ENCODE measurements at places on chromosomes 3 and 15.

- H3K36me3 ChIP-seq, result no peaks in the 10 kb centered on the region
- no peak overlapping the region for H3K27ac ChIP-seq
These were observed 1.1 kb downstream of the PLXND1 start for GRCh38 chr3:129605203-129605921.

GRCh38 chr15:39031596-39031995 is 467.0 kb upstream of the RASGRP1 start:
- no peaks in the 10 kb centered on the region for H3K27me3 ChIP-seq
- no peaks in the 10 kb centered on the region for H3K36me3 ChIP-seq
- H3K4me1 ChIP-seq, result no peaks in the 10 kb centered on the region
- no peak for DNase-seq
- H3K27ac ChIP-seq, result no peak overlapping the region

DNA sequence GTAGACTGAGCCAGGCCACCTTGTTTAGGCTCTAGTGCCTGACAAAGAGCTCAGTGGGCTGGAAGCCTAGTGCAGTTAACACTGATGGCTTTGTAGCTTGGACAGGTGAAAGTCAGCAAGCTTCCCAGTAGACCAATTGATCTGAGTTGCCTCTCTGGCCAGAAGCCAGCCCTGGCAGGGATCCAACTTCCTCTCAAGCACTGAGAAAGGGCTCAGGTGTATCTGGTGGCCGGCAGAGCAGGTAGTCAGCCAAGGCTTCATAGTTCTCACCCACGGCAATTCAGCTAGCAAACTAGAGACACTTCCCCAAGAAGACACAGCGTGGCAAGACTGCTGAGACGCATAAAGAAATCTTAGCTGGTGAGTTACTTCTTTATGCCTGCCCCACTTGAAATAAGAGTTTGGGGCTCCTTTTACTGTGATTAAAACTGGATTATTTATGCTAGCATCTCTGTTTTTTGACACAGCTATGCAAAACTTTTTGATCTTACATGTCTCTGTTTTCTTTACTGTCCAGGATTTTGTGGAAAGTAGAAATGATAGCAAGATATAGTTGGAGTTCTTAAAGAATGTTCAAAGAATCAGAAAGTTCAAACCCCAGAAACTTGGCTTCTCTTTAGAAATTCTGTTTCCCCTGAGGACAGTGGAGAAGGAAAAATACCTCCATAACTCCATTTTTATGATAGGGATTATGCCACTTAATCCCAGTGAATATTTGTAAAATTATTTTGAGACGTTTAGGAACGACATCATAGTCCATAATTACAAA is 8.4 kb upstream of the CA12 start:
- H3K27ac ChIP-seq, result no peak overlapping the region
- H3K4me3 ChIP-seq, result no peak overlapping the region
- peak; percentile 67 for DNase-seq
- H3K4me1 ChIP-seq, result no peaks in the 10 kb centered on the region

GRCh38 chr3:155581579-155581978 is 163.3 kb downstream of the PLCH1 start:
- DNase-seq, result no peak
- no peaks in the 10 kb centered on the region for H3K27me3 ChIP-seq
- no peaks in the 10 kb centered on the region for H3K36me3 ChIP-seq
- no peak overlapping the region for H3K4me3 ChIP-seq
- H3K4me1 ChIP-seq, result no peaks in the 10 kb centered on the region

DNA sequence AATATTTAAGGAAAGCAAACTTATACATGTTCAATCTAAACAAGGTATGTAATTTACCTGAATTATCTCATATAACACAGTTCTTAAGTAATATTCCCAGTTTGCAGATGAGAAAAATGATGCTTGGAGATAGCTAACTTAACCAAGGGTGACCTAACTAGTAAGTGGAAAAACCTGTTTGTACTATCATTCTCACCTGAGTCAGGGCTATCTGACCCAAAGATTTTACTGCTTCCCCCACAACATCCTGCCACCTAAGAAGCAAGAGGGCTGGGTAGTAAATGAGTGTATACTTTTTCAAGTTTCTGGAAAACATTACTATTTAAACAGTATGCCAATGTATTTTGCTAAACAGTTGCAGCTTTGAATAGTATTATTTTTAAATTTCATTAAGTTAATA is 10.6 kb downstream of the TP63 start:
- no peak overlapping the region for H3K27ac ChIP-seq
- H3K4me1 ChIP-seq, result no peaks in the 10 kb centered on the region
- no peak for DNase-seq
- no peak overlapping the region for H3K4me3 ChIP-seq
- no peaks in the 10 kb centered on the region for H3K27me3 ChIP-seq

- no peaks in the 10 kb centered on the region for H3K4me1 ChIP-seq
- H3K27me3 ChIP-seq, result no peaks in the 10 kb centered on the region
- no peaks in the 10 kb centered on the region for H3K36me3 ChIP-seq
- H3K27ac ChIP-seq, result no peak overlapping the region
These were observed 285.6 kb upstream of the ARHGEF26 start for GRCh38 chr3:153835540-153835939.

DNA sequence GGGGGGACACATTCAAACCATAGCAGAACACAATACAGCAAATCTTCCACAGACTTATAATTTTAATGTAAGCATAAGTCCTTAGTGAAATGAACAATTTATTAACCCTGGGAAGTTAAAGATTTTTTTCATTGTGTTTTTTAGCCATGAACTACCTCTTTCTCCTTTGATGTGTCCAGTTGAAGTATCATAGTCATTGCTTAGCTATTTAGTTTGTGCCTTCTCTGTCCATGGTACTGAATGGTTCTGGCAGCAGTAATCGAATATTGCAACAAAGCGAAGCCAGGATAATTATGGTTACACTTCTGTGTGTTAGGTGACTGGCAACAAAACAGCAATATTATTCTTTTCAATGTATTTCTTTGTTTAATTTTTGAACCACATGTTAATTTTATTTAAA is 403.0 kb upstream of the ONECUT1 start:
- peak; percentile 27 for DNase-seq
- no peak overlapping the region for H3K27ac ChIP-seq
- H3K27me3 ChIP-seq, result no peaks in the 10 kb centered on the region
- no peak overlapping the region for H3K4me3 ChIP-seq
- H3K36me3 ChIP-seq, result no peaks in the 10 kb centered on the region
- no peaks in the 10 kb centered on the region for H3K4me1 ChIP-seq

GRCh38 chr15:25886498-25887140 is 23.5 kb upstream of the ATP10A start:
- no peak overlapping the region for H3K4me3 ChIP-seq
- H3K27ac ChIP-seq, result no peak overlapping the region
- H3K4me1 ChIP-seq, result no peaks in the 10 kb centered on the region
- H3K36me3 ChIP-seq, result no peaks in the 10 kb centered on the region

- peak; percentile 97 for DNase-seq
- peaks cover 17% of the 10 kb centered on the region for H3K36me3 ChIP-seq
- peak overlapping the region; percentile 95 for H3K27ac ChIP-seq
These were observed 39.9 kb upstream of the TNFSF10 start for GRCh38 chr3:172562871-172563865.

GRCh38 chr3:106809623-106810299 is 567.5 kb upstream of the CCDC54 start:
- H3K36me3 ChIP-seq, result no peaks in the 10 kb centered on the region
- H3K4me3 ChIP-seq, result no peak overlapping the region
- DNase-seq, result no peak
- no peaks in the 10 kb centered on the region for H3K27me3 ChIP-seq

- DNase-seq, result no peak
- peaks cover 64% of the 10 kb centered on the region for H3K27me3 ChIP-seq
- H3K36me3 ChIP-seq, result no peaks in the 10 kb centered on the region
- no peak overlapping the region for H3K27ac ChIP-seq
- H3K4me3 ChIP-seq, result no peak overlapping the region
These were observed 102.6 kb upstream of the KLHL25 start for GRCh38 chr15:85897207-85897894.

- DNase-seq, result no peak
- no peaks in the 10 kb centered on the region for H3K27me3 ChIP-seq
- H3K27ac ChIP-seq, result no peak overlapping the region
- no peak overlapping the region for H3K4me3 ChIP-seq
- H3K36me3 ChIP-seq, result no peaks in the 10 kb centered on the region
These were observed 17.8 kb upstream of the SMAD6 start for GRCh38 chr15:66684136-66684681.

GRCh38 chr15:74252721-74253120 is 16.6 kb downstream of the CCDC33 start:
- H3K27me3 ChIP-seq, result peaks cover 38% of the 10 kb centered on the region
- DNase-seq, result no peak
- H3K4me1 ChIP-seq, result no peaks in the 10 kb centered on the region

- H3K4me3 ChIP-seq, result no peak overlapping the region
- H3K36me3 ChIP-seq, result no peaks in the 10 kb centered on the region
- no peak for DNase-seq
- no peak overlapping the region for H3K27ac ChIP-seq
- H3K27me3 ChIP-seq, result peaks cover 55% of the 10 kb centered on the region
These were observed 82.1 kb downstream of the IL5RA start for GRCh38 chr3:3027976-3028567.

- H3K27ac ChIP-seq, result no peak overlapping the region
- H3K4me3 ChIP-seq, result no peak overlapping the region
- H3K4me1 ChIP-seq, result peaks cover 15% of the 10 kb centered on the region
- H3K36me3 ChIP-seq, result peaks cover 31% of the 10 kb centered on the region
- no peaks in the 10 kb centered on the region for H3K27me3 ChIP-seq
- no peak for DNase-seq
These were observed 121.1 kb downstream of the CBLB start for GRCh38 chr3:105747696-105748095.

GRCh38 chr3:28334552-28334951 is 14.0 kb upstream of the ZCWPW2 start:
- no peaks in the 10 kb centered on the region for H3K4me1 ChIP-seq
- peaks cover 88% of the 10 kb centered on the region for H3K36me3 ChIP-seq
- no peak for DNase-seq
- H3K27me3 ChIP-seq, result no peaks in the 10 kb centered on the region
- no peak overlapping the region for H3K27ac ChIP-seq
- H3K4me3 ChIP-seq, result no peak overlapping the region

GRCh38 chr15:70414626-70415025 is 316.9 kb upstream of the TLE3 start:
- H3K27me3 ChIP-seq, result peaks cover 35% of the 10 kb centered on the region
- peaks cover 9% of the 10 kb centered on the region for H3K4me1 ChIP-seq
- H3K4me3 ChIP-seq, result no peak overlapping the region
- no peaks in the 10 kb centered on the region for H3K36me3 ChIP-seq
- DNase-seq, result peak; percentile 13

- H3K4me1 ChIP-seq, result peaks cover 28% of the 10 kb centered on the region
- H3K27me3 ChIP-seq, result no peaks in the 10 kb centered on the region
- H3K4me3 ChIP-seq, result no peak overlapping the region
- no peak for DNase-seq
These were observed 10.5 kb downstream of the ADAMTS7 start for GRCh38 chr15:78800806-78801205.

DNA sequence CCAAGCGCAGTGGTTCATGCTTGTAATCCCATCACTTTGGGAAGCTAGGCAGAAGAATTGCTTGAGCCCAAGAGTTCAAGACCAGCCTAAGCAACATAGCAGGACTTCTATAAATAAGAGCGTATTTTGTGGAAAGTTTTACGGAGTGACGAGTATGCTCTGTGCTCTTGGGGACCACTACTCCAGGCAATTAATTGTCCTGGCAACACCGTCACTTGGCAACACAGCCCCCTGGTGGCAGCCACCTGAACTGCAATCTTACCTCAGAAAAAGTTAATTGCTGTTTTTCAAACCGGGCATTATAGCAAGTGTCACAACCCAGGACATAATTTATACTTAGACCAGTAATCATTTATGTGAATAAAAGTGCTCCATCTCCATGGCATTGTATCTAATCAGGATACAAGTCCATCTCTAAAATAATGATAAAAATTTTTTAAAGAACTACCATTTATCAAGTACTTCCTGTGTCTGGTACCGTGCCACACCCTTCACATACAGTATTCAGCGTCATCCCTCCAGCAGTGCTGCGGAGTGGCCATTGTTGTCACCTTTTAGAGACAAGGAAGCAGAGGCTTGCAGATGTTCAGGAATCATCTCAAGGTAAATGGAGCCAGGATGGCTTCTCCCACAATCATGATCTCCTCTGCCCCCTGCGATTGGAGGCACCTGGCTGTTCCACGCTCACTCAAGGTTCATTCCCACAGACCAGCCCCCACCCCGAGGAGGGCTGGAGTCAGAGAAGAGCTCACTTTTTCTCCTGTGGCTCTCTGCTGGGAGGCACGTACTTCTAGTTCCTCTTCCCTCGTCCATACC is 34.5 kb downstream of the PLA2G4D start:
- H3K36me3 ChIP-seq, result peaks cover 6% of the 10 kb centered on the region
- no peaks in the 10 kb centered on the region for H3K27me3 ChIP-seq
- no peak overlapping the region for H3K4me3 ChIP-seq

GRCh38 chr15:77414789-77415442 is 5.0 kb downstream of the PEAK1 start:
- H3K27me3 ChIP-seq, result no peaks in the 10 kb centered on the region
- no peak overlapping the region for H3K27ac ChIP-seq
- DNase-seq, result no peak
- H3K4me3 ChIP-seq, result no peak overlapping the region

DNA sequence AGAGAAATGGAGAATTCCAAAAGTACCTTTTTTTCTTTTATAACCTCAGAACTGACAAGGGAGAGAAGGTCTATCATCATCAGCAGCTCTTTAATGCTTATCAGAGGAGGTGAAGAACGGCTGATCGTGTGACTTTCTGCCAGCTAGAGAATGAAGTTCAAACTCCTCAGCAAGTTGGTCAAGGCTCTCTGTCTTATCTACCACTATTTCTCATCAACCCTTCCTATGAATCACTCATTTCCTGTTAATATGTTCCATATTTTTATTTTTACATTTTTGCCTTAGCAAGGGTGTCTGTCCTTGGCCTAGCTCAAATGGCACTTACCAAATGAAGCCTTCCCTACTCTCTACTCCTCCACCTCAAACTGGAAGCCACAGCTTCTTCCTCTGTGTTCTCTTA is 73.1 kb upstream of the TSPAN3 start:
- no peak for DNase-seq
- H3K36me3 ChIP-seq, result peaks cover 6% of the 10 kb centered on the region
- no peaks in the 10 kb centered on the region for H3K4me1 ChIP-seq
- H3K27ac ChIP-seq, result no peak overlapping the region
- H3K27me3 ChIP-seq, result no peaks in the 10 kb centered on the region

GRCh38 chr15:42285034-42285433 is 11.8 kb upstream of the TMEM87A start:
- H3K4me3 ChIP-seq, result no peak overlapping the region
- no peak for DNase-seq
- no peak overlapping the region for H3K27ac ChIP-seq
- no peaks in the 10 kb centered on the region for H3K27me3 ChIP-seq
- H3K4me1 ChIP-seq, result peaks cover 11% of the 10 kb centered on the region

- H3K27ac ChIP-seq, result no peak overlapping the region
- no peak for DNase-seq
- no peaks in the 10 kb centered on the region for H3K27me3 ChIP-seq
- H3K36me3 ChIP-seq, result no peaks in the 10 kb centered on the region
- peaks cover 18% of the 10 kb centered on the region for H3K4me1 ChIP-seq
These were observed 470.5 kb upstream of the UBE2E2 start for GRCh38 chr3:22732641-22733040.

- H3K4me3 ChIP-seq, result no peak overlapping the region
- DNase-seq, result no peak
- no peaks in the 10 kb centered on the region for H3K4me1 ChIP-seq
- no peaks in the 10 kb centered on the region for H3K27me3 ChIP-seq
- H3K36me3 ChIP-seq, result peaks cover 8% of the 10 kb centered on the region
These were observed 23.1 kb upstream of the SKOR1 start for GRCh38 chr15:67801926-67802914.

- H3K27me3 ChIP-seq, result no peaks in the 10 kb centered on the region
- H3K4me1 ChIP-seq, result peaks cover 9% of the 10 kb centered on the region
- H3K4me3 ChIP-seq, result no peak overlapping the region
- no peak overlapping the region for H3K27ac ChIP-seq
- no peak for DNase-seq
- peaks cover 5% of the 10 kb centered on the region for H3K36me3 ChIP-seq
These were observed 83.5 kb upstream of the NAALADL2 start for GRCh38 chr3:174775603-174776002.
